ENCODE measurements at places on chromosomes 6 and 20.

DNA sequence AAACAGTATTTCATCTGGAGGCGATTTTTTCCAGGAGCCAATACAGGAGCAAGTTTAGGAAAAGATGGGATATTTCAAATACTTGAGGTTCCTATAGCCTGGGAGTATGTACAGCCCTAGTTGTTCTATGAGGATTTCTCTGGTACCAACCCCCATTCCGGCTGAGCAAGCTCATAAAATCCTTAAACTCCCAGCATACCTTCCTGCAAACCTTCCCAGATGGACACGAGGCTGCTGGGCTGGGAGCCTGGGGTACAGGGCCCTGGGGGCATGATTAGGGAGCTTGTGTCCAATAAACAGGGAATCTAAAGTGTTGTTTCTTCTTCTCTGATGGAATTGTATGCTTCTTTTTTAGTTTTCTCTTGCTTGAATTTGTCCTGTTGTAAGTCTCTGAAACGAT lies 1.5 kb downstream of the PRRC2A start:
- DNase-seq, result peak; percentile 42

- no peak for DNase-seq
These were observed 55.7 kb upstream of the SLC23A2 start for GRCh38 chr20:5056801-5057599.

DNA sequence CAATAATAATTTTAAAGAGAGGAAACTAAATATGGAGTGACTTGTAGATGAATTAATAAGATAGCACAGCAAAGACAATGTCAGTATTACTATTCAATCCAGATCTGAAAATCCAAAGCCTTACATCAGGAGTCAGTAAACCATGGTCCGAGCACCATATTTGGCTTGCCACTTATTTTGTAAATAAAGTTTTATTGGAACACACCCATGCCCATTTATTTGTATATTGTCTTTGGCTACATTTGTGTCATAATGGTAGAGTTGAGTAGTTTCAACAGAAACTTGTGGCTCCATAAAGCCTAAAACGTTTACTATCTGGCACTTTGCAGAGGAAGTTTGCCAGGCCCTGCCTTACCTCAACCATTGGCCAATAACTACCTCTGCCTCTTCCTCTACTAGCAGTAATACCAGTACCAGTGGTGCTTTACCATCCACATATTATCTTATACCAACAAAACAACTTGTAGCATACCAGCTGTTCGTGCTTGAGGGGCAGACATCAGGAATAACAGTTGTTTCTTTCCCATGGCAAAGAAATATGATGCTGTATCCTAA lies 51.8 kb upstream of the SYNJ2 start:
- DNase-seq, result no peak

DNA sequence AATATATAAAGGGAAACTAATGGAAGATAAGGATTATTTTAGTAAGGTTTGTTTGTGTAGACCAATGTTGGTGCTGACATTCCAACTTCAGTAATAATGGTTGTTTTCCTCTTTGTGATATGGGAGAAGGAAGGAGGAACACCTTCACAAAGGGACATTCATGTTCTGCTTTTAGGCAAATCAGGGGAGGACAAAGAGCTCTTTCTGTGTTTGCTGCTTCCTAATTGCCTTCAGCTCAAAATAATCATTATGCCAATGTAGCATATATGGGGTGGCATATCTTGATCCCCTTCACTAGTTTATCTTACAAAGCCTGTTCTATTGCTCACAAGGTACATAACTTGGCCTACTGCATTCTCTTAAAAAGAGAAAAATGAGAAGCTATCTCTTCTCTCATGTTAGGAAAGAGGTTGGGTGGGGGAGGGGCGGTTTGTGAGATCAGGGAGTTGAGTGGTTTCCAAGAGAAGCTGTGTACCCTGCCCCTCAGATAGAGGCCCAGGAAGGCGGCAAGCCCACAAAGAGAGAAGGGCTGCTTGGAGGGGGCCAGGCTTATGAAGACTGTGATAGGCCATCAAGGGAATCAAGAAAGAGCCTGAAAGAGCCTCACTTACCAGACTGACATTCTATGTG lies 4.7 kb upstream of the ADGRG6 start:
- peak; percentile 81 for DNase-seq

Data from NCI-H526 (cell line).